Left lung (tissue), 14 donors: ENCODE measurements at places on chromosomes 3 and 15. TPM values are rescaled to one million over a fixed set of nuclear protein-coding genes. Genes with fewer than 3 reads are reported as not detected.

- H3K4me1 ChIP-seq = no peaks in the 10 kb centered on the region
- H3K4me3 ChIP-seq = no peak overlapping the region
- no peak overlapping the region for H3K27ac ChIP-seq
- H3K27me3 ChIP-seq = no peaks in the 10 kb centered on the region
- peak; percentile 28 for DNase-seq
These were observed 271.9 kb downstream of the SUCLG2 start for GRCh38 chr3:67382536-67382935.

GRCh38 chr15:66673410-66674322 is 28.4 kb upstream of the SMAD6 start:
- no peaks in the 10 kb centered on the region for H3K27me3 ChIP-seq
- no peak overlapping the region for H3K27ac ChIP-seq
- DNase-seq = peak; percentile 47
- no peak overlapping the region for H3K4me3 ChIP-seq
- no peaks in the 10 kb centered on the region for H3K36me3 ChIP-seq
- H3K4me1 ChIP-seq = peaks cover 26% of the 10 kb centered on the region

DNA sequence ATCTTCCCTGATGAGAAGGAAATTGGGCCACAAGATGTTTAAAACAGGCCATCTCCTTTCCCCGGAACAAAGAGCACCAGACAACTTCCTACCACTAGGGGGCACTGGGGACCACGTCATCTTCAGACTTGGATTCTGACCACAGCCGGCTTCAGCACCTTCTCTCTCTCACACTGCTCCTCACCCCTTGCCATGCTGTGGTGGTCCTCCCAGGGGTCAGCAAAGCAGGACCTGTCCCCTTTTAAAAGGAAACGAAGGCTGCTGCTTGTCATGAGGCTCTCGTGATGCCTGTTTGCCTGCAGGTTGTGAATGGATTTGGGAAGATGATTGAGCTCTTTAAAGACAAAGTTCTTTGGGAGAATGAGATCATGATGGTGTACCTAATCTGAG is 16.2 kb downstream of the RFT1 start:
- peaks cover 5% of the 10 kb centered on the region for H3K4me1 ChIP-seq
- DNase-seq = peak; percentile 79
- H3K36me3 ChIP-seq = peaks cover 56% of the 10 kb centered on the region
- H3K27ac ChIP-seq = no peak overlapping the region
- H3K4me3 ChIP-seq = no peak overlapping the region

- no peak overlapping the region for H3K4me3 ChIP-seq
- no peaks in the 10 kb centered on the region for H3K27me3 ChIP-seq
- H3K27ac ChIP-seq = no peak overlapping the region
- no peaks in the 10 kb centered on the region for H3K36me3 ChIP-seq
These were observed 38.3 kb upstream of the TPM1 start for GRCh38 chr15:63004211-63004610.

- no peak overlapping the region for H3K27ac ChIP-seq
- H3K36me3 ChIP-seq = no peaks in the 10 kb centered on the region
- DNase-seq = no peak
- no peaks in the 10 kb centered on the region for H3K27me3 ChIP-seq
- H3K4me1 ChIP-seq = peaks cover 3% of the 10 kb centered on the region
These were observed 28.5 kb downstream of the CRABP1 start for GRCh38 chr15:78368651-78369050.

GRCh38 chr15:93865586-93865985 is 365.8 kb upstream of the MCTP2 start:
- H3K27me3 ChIP-seq = no peaks in the 10 kb centered on the region
- no peak overlapping the region for H3K4me3 ChIP-seq
- H3K4me1 ChIP-seq = peaks cover 20% of the 10 kb centered on the region
- DNase-seq = peak; percentile 49

GRCh38 chr15:100256970-100257650 is 84.7 kb downstream of the ADAMTS17 start:
- no peak for DNase-seq
- no peaks in the 10 kb centered on the region for H3K36me3 ChIP-seq
- no peaks in the 10 kb centered on the region for H3K27me3 ChIP-seq
- no peak overlapping the region for H3K4me3 ChIP-seq
- no peaks in the 10 kb centered on the region for H3K4me1 ChIP-seq
- H3K27ac ChIP-seq = no peak overlapping the region

DNA sequence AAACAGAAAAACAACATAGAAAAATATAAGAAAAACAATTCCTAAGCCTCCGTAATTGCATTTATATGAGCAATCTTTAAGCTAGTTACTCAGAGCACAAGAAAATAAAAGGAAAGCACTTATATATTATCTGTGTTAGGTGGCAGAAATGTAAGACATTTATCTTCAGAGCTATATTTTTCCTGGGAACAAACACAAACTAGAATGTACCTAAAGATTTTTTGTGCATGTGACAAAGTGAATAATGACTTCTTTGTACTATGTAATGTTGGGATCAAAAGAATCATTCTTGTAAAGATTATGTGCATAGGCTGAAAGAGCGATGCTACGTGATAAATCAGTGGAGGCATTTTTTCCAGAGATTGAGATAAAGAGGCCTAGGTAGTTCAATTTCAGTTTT is 111.3 kb upstream of the GMNC start:
- no peak overlapping the region for H3K27ac ChIP-seq
- DNase-seq = no peak
- H3K4me1 ChIP-seq = no peaks in the 10 kb centered on the region
- no peaks in the 10 kb centered on the region for H3K36me3 ChIP-seq
- H3K27me3 ChIP-seq = no peaks in the 10 kb centered on the region
- H3K4me3 ChIP-seq = no peak overlapping the region

- H3K4me3 ChIP-seq = no peak overlapping the region
- no peak overlapping the region for H3K27ac ChIP-seq
- DNase-seq = no peak
- peaks cover 57% of the 10 kb centered on the region for H3K4me1 ChIP-seq
- no peaks in the 10 kb centered on the region for H3K27me3 ChIP-seq
These were observed 75.5 kb upstream of the XCR1 start for GRCh38 chr3:46102780-46103130.

DNA sequence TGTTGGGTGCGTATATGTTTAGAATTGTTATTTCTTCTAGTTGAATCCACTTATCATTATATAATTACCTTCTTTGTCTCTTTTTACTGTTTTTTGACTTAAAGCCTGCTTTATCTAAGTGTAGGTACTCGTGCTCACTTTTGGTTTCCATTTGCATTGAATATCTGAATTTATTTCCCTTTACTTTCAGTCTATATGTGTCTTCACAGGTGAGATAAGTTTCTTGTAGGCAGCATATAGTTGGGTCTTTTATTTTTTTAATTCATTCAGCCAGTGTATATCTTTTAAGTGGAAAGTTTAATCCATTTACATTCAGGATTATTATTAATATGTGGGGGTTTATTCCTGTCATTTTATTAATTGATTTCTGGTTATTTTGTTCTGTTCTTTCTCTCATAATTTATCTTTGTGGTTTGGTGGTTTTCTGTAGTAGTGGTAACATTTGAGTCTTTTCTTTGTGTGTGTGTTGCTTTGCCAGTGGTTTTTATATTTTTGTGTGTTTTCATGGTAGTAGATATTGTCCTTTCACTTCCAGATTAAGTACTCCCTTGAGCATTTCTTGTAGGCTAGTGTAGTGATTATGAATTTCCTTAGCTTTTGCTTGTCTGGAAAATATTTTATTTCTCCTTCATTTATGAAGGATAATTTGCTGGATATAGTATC is 27.3 kb downstream of the STT3B start:
- H3K27ac ChIP-seq = no peak overlapping the region
- no peak overlapping the region for H3K4me3 ChIP-seq
- no peaks in the 10 kb centered on the region for H3K4me1 ChIP-seq
- H3K36me3 ChIP-seq = no peaks in the 10 kb centered on the region
- H3K27me3 ChIP-seq = no peaks in the 10 kb centered on the region
- DNase-seq = no peak

GRCh38 chr15:73908030-73908821 is 18.0 kb upstream of the LOXL1 start:
- peaks cover 4% of the 10 kb centered on the region for H3K4me1 ChIP-seq
- peak; percentile 87 for DNase-seq
- no peak overlapping the region for H3K27ac ChIP-seq
- H3K4me3 ChIP-seq = no peak overlapping the region

DNA sequence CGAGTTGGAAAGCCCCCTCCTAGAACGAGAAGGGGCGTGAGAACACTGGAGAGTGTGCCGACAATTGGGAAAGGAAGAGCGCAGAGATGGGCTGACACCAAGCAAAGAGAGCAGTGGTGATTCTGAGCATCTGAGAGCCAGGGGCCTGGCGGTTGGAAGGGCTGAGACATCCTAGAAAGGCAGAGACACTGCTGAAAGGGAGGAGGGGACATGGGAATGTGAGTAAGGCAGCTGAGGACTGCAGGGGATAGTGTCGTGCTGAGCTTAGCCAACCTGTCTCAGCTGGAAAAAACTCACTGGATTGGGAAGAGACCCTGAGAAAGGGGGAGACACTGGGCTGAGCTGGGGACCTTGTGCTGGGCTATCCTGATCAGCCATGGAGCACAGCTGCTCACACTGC is 58.1 kb upstream of the SLC6A6 start:
- H3K4me3 ChIP-seq = no peak overlapping the region
- no peak overlapping the region for H3K27ac ChIP-seq
- H3K27me3 ChIP-seq = no peaks in the 10 kb centered on the region
- H3K4me1 ChIP-seq = no peaks in the 10 kb centered on the region

- H3K4me3 ChIP-seq = peak within 1 kb of the TSS; percentile 59
- peak; percentile 89 for DNase-seq
- H3K4me1 ChIP-seq = no peaks in the 10 kb centered on the region
- no peaks in the 10 kb centered on the region for H3K36me3 ChIP-seq
- peaks cover 81% of the 10 kb centered on the region for H3K27me3 ChIP-seq
- H3K27ac ChIP-seq = peak within 1 kb of the TSS; percentile 92
These were observed at the start of gene TJP1 for GRCh38 chr15:29822100-29822683. Gene TJP1 (minus strand): TSS chr15:29822468. CDS start chr15:29822028, 440 bp downstream.

GRCh38 chr3:195537995-195538394 is 5.1 kb downstream of the PPP1R2 start:
- H3K27me3 ChIP-seq = no peaks in the 10 kb centered on the region
- no peak overlapping the region for H3K27ac ChIP-seq
- no peak overlapping the region for H3K4me3 ChIP-seq
- no peak for DNase-seq

GRCh38 chr3:130971208-130971607 is 55.4 kb downstream of the ASTE1 start:
- no peak for DNase-seq
- H3K27me3 ChIP-seq = no peaks in the 10 kb centered on the region
- no peak overlapping the region for H3K27ac ChIP-seq
- no peaks in the 10 kb centered on the region for H3K36me3 ChIP-seq

- no peaks in the 10 kb centered on the region for H3K4me1 ChIP-seq
- no peaks in the 10 kb centered on the region for H3K36me3 ChIP-seq
- no peak overlapping the region for H3K4me3 ChIP-seq
These were observed 44.9 kb upstream of the MANF start for GRCh38 chr3:51340013-51340829.

DNA sequence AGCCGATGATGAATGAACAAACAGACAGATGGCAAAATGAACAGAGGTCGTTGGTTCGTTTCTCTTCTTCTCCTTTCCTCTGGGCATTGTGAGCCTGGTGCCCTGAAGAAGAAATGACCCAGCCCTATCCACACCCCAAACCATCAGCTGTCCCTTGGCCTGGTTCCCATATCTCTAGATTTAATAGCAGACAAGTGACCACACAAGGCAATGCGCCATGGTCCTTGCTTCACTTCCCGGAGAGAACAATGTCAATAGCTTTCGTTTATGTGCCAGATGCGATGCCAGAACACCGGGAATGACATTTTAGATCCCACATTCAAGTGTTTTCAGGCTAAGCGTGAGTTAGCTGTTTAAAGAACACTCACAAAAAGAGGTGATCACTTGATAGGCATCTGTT is 17.7 kb downstream of the POC1A start:
- H3K36me3 ChIP-seq = no peaks in the 10 kb centered on the region
- no peak for DNase-seq
- H3K4me1 ChIP-seq = peaks cover 5% of the 10 kb centered on the region
- H3K27ac ChIP-seq = peak overlapping the region; percentile 57
- H3K27me3 ChIP-seq = no peaks in the 10 kb centered on the region

DNA sequence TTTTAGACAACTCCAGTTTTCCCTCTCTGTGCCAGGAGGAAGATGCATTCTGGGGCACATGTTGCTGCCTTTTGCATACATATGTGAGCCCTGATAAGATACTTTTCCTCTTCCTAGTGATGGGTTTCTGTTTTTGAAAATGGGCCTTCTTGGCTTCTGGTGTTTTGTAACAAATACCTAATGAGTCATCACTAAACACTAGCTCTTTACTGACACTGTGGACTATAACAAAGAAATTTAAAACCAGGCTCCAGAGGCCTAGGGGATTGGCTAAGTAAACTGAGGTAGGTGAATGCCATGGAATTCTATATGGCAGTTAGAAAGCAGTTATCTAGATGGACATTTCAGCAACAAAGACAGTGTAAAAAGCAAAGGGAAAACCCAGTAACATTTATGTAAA is 93.4 kb upstream of the NR2E3 start:
- H3K4me1 ChIP-seq = no peaks in the 10 kb centered on the region
- no peaks in the 10 kb centered on the region for H3K36me3 ChIP-seq
- H3K27me3 ChIP-seq = no peaks in the 10 kb centered on the region
- H3K4me3 ChIP-seq = no peak overlapping the region

GRCh38 chr15:72801590-72802325 is 18.2 kb upstream of the ADPGK start:
- no peak for DNase-seq
- no peaks in the 10 kb centered on the region for H3K27me3 ChIP-seq
- no peak overlapping the region for H3K4me3 ChIP-seq
- peaks cover 12% of the 10 kb centered on the region for H3K4me1 ChIP-seq

DNA sequence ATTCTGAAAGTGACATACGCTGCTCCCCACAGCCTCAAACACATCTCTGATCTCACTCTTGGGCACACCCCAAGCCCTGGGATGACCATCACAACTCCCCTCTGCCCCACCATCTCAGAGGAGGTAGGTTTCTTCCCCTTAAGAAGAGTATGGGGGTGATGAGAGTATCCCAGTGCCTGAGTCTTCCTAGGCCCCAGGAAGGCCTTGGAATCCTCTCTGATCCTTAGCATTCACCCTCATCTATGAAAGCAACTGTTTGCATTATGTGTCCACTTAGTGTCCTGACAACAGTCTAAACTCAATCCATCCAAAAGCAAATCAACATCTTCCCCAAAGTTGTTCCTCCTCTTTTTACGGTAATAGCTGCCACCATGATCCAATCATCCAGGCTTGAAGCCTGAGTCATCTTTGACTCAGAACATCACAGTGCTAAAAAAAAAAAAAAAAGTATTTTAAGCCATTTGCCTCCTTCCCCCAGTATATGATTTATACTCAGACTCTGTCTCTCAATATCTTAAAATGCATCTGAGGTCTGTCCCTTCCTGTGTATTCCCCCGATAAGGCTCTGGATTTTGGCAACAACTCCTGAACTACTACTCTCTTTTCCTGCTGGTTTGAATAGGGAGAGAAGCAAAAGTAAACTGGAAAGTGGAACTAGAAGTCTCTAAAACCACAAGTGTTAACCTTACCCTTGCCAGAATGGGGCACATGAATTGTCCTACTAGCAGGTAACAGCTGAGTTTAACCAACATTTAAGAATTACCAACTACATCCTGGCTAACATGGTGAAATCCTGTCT is 22.5 kb downstream of the POPDC2 start:
- H3K27ac ChIP-seq = peak overlapping the region; percentile 93
- no peak overlapping the region for H3K4me3 ChIP-seq
- H3K36me3 ChIP-seq = no peaks in the 10 kb centered on the region
- no peaks in the 10 kb centered on the region for H3K27me3 ChIP-seq
- DNase-seq = no peak

Gene CTXND1
- total RNA-seq = 0.99 TPM

Gene PIERCE2
- 3.9 TPM for total RNA-seq

Gene SNX33
- 34.7 TPM for total RNA-seq

Gene GMPS
- total RNA-seq = 46.0 TPM

Gene TIGIT
- total RNA-seq = 0.86 TPM

Gene PLSCR5
- total RNA-seq = not detected

Gene SCG5
- total RNA-seq = 10.8 TPM

Gene CHRM5
- total RNA-seq = not detected

Gene CFAP92
- 1.7 TPM for total RNA-seq

Gene LRRIQ4
- 0.18 TPM for total RNA-seq

Gene PPP4R2
- 73.0 TPM for total RNA-seq
